NCI-H2081 (cell line): ENCODE measurements at places on chromosomes 3 and 15.

GRCh38 chr15:42111924-42112323 lies 17.6 kb upstream of the PLA2G4D start:
- no peak for DNase-seq

DNA sequence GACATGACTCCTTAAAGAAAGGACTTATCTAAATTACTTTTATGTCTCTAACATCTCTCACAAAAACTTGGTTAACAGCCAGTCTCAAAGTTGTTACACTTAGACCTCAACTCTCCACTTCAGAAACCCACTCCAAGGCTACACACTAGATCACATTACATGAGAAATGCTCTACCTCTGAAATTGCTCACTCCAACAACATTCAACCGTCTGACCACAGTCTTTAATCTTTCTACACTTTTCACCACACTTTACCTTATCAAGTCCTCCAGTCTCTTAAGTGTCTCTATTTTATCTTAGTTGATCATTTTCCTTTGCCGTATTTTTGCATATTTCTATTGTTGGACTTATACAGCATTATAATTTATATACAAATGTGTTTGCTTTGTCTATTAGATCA lies 5.8 kb downstream of the SLC12A6 start:
- DNase-seq: no peak

GRCh38 chr3:42733501-42734262 lies 31.1 kb upstream of the HHATL start:
- DNase-seq: no peak

DNA sequence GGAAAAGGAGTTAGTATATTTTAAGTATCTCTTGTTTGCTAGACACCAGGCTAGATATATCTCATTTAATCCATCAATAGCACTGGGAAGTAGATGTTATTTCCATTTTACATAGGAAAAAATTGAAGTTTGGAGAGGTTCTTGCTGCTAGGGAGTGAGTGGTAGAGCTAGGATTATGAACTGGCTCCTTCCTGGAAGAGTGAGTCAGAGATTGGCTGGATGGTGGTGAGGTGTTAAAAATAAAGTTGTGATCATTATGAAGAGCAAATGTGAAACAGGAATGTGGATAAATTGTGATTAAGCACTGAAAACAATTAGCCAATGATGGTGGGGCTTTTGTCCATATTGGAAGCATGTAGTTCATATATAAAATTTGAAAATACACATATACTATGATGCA lies 234.2 kb downstream of the WNT5A start:
- DNase-seq: no peak

DNA sequence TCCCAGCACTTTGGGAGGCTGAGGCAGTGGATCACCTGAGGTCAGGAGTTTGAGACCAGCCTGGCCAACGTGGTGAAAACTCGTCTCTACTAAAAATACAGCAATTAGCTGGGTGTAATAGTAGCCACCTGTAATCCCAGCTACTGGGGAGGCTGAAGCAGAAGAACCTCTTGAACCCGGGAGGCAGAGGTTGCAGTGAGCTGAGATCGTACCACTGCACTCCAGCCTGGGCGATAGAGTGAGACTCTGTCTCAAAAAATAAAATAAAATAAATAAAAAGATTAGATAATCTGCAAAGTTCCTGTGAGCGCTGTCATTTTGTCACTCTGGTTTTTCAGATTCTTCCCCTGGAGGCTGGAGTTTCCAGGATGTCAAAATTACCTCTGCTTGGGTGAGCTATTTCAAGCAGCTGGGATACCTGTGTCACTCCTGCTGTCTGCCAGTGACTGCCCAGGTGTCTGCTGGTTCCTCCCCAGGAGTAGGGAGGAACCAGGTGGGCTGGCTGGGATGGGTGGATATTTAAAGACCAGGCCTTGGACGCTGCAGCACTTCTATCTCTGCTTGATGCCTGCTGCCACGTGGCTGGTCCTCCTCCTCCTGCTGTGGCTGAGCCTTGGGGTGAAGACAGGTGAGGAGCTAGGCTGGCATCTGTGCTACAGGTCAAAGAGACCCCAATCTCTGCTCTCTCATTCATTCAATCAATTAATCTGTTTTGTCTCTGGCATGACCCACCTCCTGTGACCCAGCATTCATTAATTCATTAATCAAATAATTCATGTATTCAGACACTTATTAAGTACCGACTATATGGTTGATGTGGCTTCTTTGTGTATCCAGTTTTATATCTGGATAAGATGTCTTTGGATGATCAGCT lies 19.5 kb upstream of the MUC20 start:
- no peak for DNase-seq

DNA sequence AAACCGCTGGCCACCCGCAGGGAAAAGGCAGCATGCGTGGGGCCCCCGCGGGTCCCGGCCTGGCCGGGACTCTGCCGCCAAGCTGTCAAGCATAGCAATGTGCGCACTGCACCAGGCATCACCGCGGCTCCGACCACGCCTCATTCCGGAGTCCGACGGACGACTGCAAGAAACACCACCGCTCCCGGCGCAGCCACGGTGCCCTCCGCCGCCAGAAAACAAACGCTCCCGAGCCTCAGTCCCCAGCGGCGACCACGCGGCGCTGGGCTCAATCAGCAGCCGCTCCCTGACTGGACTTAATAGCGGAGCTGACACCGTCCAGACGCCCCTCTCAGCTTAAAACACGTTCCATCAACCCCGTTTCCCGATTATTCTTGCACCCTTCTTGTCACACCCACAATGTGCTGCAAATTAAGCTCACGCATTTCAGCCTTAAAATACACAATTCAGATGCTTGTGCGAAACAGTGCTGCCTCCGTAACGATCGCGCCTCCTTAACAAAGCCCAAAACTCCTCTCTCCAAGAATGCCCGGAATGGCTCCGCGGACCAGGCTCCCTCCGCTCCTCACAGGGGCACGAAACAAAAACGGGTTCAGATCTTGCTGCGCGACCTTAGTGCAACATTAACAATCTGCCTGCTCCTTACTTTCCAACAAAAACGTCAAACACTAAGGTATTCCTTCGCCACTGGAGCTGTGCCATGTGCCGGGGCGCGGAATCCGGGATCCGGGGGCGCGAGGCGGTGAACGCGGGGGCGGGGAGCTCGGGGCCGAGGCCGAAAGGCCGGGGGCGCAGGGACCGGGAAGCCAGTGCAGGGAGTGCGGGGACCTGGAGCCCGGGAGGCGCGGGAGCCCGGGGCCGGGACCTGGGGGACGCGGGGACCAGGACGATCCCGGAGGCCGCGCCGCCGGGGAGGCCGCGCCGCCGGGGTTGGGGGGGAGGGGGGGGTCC lies 655 bp downstream of the CYFIP1 start:
- peak; percentile 48 for DNase-seq

- no peak for DNase-seq
Observed at GRCh38 chr3:194787072-194787471, 101.4 kb downstream of the FAM43A start.

GRCh38 chr3:148707601-148708380 lies 10.1 kb downstream of the AGTR1 start:
- no peak for DNase-seq

DNA sequence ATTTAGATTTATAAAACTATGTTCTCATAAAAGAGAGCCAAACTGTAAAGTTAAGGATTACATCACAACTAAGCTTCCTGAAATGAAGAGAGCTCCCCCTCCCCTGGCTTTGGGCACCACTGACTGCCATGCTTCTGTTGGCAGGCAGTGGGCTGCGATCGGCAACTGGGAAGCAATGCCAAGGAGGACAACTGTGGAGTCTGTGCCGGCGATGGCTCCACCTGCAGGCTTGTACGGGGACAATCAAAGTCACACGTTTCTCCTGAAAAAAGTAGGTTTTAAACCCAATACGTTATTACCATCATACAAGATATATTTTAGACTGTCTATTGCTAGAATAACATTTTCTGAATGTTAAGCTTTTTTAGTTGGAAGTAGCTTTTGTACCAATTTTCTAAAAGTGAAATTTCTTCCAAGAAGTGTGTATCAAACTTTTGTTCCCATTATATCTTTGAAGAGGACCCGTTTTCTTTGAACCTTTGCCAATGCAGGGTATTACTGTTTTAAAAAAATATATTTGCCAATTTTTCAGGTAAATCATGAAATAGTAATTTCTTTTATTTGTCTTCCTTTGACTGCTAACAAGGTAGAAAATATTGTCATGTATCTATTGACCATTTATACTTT lies 184.1 kb downstream of the ADAMTSL3 start:
- DNase-seq: peak; percentile 1

DNA sequence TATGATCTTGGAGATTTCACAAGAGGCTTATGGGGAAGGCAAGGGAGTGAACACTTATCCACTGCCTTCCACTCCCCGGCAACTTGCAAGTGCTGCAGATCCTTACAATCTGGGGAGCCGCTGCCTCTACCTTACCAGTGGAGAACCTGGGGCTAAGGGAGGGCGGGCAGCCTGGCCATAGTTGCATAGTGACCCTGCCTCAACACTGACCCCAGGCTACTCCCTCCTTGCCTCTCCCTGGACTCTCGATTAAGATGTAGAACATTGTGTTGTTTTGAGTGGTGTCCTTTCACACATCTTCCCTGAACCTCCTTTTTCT lies 30.6 kb downstream of the SLC6A11 start:
- DNase-seq: no peak

DNA sequence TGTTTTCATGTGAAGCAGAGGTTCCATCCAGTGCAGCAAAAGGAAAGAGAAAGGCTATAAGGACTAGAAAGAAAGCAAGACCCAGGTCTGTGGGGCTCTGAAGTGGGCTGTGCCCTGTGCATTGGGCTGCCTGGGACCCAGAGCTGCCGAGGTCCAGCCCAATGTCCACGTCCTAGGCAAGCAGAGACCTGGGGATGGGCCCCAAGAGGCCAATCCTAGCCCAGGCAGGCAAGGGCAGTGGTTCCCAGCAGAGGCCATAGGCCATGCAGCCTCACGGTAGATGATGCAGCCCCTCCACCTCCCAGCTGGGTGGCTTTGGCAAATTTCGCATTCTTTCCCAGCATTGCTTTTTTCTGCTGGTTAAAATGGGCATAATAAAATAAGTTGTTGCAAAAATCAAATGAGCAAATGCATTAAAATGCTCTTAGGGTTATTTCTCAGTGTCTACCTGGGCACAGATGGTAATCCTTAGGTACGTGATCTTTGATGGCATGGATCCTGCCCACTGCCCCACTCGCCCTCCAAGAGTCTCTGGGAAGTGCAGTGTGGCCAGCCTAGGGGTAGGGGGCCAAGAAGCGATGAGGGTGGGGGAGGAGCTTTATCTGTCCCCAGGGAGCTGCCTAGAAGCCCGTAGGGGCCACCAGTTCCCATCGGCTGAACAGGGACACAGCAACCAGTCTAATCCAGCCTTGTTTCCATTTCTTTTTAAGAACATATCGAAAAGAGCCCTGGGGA lies 22.3 kb upstream of the GP9 start:
- DNase-seq: no peak

GRCh38 chr3:25783661-25784512 lies 644 bp upstream of the NGLY1 start:
- peak; percentile 66 for DNase-seq

- DNase-seq: no peak
Observed at GRCh38 chr3:45026957-45027356, 854 bp downstream of the CLEC3B start.

DNA sequence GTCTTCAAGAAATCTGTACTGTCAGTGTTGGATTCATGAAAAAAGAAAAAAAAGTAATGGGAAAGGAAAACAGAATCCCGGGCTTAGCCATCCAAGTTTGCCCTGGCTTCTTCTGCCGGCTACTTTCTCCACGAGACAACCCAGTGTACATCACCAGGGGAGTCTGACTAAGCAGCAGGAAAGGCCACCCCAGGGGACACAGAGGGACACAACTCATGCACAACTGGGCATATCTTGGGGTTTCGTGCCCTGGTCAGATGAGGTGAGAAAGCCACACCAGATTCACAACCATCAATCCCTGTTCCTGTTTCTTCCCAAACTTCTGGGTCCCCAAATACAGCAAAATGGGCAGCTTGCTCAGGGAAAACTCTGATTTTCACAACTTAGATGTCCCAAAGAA lies 33.2 kb downstream of the ADAMTS17 start:
- no peak for DNase-seq

GRCh38 chr3:134864636-134865035 lies 69.6 kb downstream of the EPHB1 start:
- no peak for DNase-seq

GRCh38 chr15:78067328-78068228 lies 9.9 kb downstream of the TBC1D2B start:
- DNase-seq: no peak

- DNase-seq: no peak
Observed at GRCh38 chr3:70952033-70952747, 631.3 kb downstream of the FOXP1 start.

- peak; percentile 5 for DNase-seq
Observed at GRCh38 chr15:73818308-73818985, 54.9 kb upstream of the TBC1D21 start.

DNA sequence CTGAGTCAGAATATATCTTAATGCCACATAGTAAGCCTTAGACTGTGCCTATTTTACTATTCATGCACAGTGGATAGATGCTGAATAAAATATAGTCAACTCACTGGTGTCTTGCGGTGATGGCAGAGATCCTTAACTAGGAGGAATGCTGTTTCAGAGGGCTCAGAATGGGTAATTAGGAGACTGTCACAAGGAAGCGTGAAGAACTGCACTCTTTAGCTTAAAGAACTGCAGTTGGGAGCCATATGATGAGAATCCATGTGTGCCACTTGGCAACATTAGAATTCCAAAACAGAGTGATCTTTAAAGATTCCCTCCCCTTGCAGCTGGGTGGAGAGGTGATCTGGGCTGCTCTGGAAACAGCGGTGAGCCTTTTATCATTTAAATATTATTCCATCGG lies 357.6 kb downstream of the MCTP2 start:
- DNase-seq: no peak

GRCh38 chr15:42724276-42724675 lies 12.7 kb downstream of the CDAN1 start:
- no peak for DNase-seq

DNA sequence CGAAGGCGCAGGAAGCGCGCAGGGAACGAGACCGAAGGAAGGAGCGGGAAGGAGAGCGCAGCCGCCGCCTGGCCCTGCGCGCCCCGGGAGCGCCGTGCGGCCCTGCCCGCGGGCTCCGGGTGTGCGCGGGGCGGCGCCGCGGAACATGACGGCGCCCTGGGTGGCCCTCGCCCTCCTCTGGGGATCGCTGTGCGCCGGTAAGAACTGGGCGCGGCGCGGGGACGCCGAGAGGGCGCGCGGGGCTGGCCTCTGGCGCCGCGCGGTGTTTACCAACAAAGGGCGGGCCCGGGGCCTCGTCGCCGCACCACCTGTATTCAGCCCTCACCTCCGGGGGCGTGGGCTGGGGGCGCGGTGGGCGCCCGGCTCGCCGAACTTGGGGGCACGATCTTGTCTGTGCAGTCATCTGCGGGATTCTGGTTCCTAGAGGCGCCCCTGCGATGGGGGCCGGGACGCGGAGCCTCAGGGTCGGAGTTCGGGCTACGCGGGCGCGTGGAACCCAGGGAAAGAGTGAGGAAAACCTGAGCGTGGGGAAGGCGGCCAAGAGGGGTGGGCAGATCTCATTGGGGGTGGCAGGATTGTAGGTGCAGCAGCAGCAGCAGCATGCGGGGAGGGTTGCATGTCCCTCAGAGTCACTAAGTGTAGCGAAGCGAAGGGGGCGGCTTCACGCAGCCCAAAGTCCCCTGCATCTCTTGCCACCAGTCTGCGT lies 641 bp downstream of the ACVR2B start:
- peak; percentile 23 for DNase-seq

- DNase-seq: no peak
Observed at GRCh38 chr3:100197876-100198275, 62.9 kb upstream of the TBC1D23 start.

- no peak for DNase-seq
Observed at GRCh38 chr3:41234823-41235721, 35.8 kb downstream of the CTNNB1 start.
